GM23248 (cell line): ENCODE measurements at places on chromosomes 2 and 18.
A peak's percentile ranks its signal among the peaks of the same experiment; 100 is the strongest.

GRCh38 chr2:6963727-6964126, 46.5 kb downstream of the RNF144A start:
- no peak for DNase-seq

DNA sequence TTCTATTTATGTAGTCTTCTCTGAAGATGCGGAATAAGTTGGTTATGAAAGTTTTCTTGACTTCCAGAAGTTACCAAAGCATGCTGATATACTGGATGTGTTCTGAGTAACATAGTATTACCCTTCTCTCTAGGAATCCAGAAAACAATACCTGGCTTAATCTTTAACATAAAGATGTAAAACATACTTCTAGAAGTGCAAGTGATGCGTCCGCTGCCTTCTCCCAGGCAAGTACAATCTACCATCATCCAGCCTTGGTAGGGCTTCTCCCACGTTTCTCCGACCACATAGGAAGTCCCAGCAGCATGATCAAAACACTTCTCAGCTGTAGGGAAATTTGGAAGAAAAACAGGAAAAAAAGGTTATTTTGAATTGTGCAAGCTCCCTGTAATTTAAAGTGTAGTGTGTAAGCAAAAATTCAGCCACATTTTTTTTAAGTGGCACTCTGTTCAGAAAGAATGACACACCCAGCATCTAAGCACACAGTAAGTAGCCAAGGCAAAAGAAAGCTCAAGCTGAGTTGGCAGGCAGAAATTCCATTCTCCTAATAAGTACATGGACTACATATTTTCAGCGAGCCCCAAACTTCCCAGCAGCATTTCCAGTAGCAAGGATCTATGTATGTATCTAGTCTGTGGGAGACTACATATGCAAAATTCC, 5.2 kb downstream of the FN1 start:
- DNase-seq = peak; percentile 88

DNA sequence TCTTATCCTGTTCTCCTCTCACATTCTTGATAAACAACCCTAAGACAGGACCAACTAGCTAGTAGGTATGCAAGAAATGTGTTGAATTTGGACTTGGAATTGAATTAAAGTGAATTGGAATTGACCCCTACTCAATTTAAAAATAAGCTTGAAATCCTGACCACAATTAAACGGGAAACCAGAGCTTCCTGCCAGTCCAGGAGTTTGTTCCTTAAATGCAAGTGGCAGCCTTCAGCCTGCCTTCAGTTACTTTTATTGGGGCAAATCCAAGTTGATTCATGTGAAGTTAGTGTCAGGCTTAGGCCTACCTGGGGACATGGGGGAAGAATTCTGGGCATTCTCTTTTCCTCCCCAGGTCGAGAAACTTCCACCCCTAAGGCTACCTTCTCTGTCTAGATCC, 457.6 kb downstream of the BCL11A start:
- DNase-seq = no peak

- no peak for DNase-seq
Measured at GRCh38 chr2:16038621-16039020, 98.3 kb downstream of the MYCN start.

DNA sequence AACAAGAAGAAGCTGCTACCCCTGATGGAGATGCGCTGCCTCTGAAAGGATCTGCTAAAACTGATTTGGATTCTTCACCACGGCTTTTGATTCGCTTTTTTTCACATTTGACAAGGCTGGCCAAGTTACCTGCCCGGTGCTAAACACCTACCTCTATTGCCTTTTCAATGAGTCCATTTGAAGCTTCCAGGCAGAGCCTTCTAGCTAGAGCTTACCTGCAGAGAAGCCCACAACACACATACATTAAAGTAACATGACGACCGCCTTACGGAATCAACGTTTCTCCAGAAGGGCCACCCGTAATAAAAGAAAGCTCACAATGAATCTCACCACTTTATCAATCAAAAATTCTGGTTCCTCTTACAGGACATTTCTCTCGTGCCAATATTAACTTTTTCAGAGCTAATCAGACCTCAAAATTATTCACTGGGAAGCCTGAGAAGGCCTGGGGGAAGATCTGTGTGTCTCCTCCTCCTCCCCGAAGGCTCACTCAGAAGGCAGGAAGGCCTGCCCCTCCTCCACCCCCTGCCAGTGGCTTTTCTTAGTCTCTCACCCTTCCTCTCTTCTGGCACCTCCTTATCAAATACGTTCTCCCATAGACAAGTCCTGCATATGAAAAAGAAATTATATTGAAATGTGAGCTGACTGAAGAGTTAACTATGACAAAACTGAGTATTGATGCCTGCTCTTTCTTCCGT, 171.0 kb downstream of the DNER start:
- DNase-seq = no peak

DNA sequence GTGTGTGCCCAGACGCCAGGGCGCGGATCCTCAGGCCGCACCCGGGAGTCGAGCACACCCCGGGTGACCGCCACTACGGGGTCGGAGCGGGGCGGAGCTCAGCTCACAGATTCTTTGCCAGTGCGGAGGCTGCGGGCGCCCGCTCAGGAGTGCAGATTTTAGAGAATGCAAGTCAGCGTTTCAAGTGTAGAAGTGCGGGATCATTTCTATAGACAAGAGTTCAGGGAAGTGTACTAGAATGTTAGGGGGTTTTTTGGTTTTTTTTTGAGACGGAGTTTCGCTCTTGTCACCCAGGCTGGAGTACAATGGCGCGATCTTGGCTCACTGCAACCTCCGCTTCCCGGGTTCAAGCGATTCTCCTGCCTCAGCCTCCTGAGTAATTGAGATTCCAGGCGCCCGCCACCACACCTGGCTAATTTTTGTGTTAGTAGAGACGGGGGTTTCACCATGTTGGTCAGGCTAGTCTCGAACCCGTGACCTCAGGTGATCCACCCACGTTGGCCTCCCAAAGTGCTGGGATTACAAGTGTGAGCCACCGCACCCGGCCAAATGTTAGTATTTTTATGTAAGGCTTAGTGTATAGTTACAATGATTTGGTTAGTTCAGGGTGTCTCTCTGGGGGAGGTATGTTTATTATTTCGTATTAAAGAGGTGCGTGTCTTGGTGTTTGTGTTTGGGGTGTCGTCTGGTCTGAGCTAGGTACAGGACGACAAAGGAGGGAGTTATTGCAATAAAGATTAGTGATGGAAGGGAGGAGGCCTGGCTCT, 619 bp upstream of the FAM168B start:
- peak; percentile 85 for DNase-seq

GRCh38 chr2:11757101-11757500, 10.7 kb downstream of the LPIN1 start:
- DNase-seq = no peak

GRCh38 chr2:46909771-46910419, 5.7 kb downstream of the MCFD2 start:
- peak; percentile 93 for DNase-seq

- DNase-seq = peak; percentile 18
Measured at GRCh38 chr2:198448789-198449188, 644.4 kb downstream of the PLCL1 start.
